Smooth muscle cell of the pulmonary artery (primary cell): ENCODE measurements at places on chromosomes 12 and 14. TPM values are rescaled to one million over a fixed set of nuclear protein-coding genes. Genes with fewer than 3 reads are reported as not detected.

NPAS3 gene
- total RNA-seq, result 0.26 and 0.76 TPM in 2 replicates

SOAT2 gene
- total RNA-seq, result not detected in 2 replicates

FAIM2 gene
- 3.7 and 8.3 TPM in 2 replicates for total RNA-seq

METTL25 gene
- total RNA-seq, result 9.3 TPM in 2 replicates

ANKS1B gene
- total RNA-seq, result 1.9 and 6.1 TPM in 2 replicates

MANSC4 gene
- total RNA-seq, result not detected in 2 replicates

SLC4A8 gene
- total RNA-seq, result 1.6 and 5.4 TPM in 2 replicates

TAS2R14 gene
- 2.6 and 4.3 TPM in 2 replicates for total RNA-seq

CLEC7A gene
- total RNA-seq, result not detected in 2 replicates

JPH4 gene
- total RNA-seq, result not detected in 2 replicates

MORN3 gene
- 0.65 and 0.86 TPM in 2 replicates for total RNA-seq

BAG5 gene
- total RNA-seq, result 24.1 and 25.2 TPM in 2 replicates

ANKRD33 gene
- total RNA-seq, result 0.03 TPM in 1 of 2 replicates, not detected in the other

ACSS3 gene
- 3.2 and 18.0 TPM in 2 replicates for total RNA-seq

GLIPR1L1 gene
- total RNA-seq, result not detected in 2 replicates

NCOR2 gene
- 59.4 and 122 TPM in 2 replicates for total RNA-seq

TRMT61A gene
- 10.6 and 16.8 TPM in 2 replicates for total RNA-seq

TTC6 gene
- not detected in 2 replicates for total RNA-seq

LGR5 gene
- total RNA-seq, result 0.03 and 2.2 TPM in 2 replicates

FSCB gene
- total RNA-seq, result not detected in 2 replicates

LIN7A gene
- total RNA-seq, result 4.1 and 26.8 TPM in 2 replicates

IL31 gene
- not detected in 2 replicates for total RNA-seq

TROAP gene
- 2.4 and 3.4 TPM in 2 replicates for total RNA-seq

RNF212B gene
- total RNA-seq, result not detected in 2 replicates

TPPP2 gene
- total RNA-seq, result not detected in 2 replicates

SPPL3 gene
- 9.4 and 9.5 TPM in 2 replicates for total RNA-seq

DDN gene
- total RNA-seq, result 0.20 and 0.30 TPM in 2 replicates

PIK3C2G gene
- total RNA-seq, result not detected in 2 replicates

ASCL4 gene
- not detected in 2 replicates for total RNA-seq

TRIM9 gene
- total RNA-seq, result 0.39 and 0.73 TPM in 2 replicates

STAC3 gene
- total RNA-seq, result 0.26 and 0.33 TPM in 2 replicates

ITGA7 gene
- total RNA-seq, result 77.4 and 184 TPM in 2 replicates

SPIC gene
- total RNA-seq, result not detected in 2 replicates

STRAP gene
- 87.3 and 99.1 TPM in 2 replicates for total RNA-seq

KRT6B gene
- 0.20 and 0.33 TPM in 2 replicates for total RNA-seq

SLC6A12 gene
- total RNA-seq, result not detected in 2 replicates

PSME2 gene
- 58.8 and 64.5 TPM in 2 replicates for total RNA-seq

CYP27B1 gene
- 0.20 and 0.79 TPM in 2 replicates for total RNA-seq
